ENCODE measurements at places on chromosomes 16 and 17.

DNA sequence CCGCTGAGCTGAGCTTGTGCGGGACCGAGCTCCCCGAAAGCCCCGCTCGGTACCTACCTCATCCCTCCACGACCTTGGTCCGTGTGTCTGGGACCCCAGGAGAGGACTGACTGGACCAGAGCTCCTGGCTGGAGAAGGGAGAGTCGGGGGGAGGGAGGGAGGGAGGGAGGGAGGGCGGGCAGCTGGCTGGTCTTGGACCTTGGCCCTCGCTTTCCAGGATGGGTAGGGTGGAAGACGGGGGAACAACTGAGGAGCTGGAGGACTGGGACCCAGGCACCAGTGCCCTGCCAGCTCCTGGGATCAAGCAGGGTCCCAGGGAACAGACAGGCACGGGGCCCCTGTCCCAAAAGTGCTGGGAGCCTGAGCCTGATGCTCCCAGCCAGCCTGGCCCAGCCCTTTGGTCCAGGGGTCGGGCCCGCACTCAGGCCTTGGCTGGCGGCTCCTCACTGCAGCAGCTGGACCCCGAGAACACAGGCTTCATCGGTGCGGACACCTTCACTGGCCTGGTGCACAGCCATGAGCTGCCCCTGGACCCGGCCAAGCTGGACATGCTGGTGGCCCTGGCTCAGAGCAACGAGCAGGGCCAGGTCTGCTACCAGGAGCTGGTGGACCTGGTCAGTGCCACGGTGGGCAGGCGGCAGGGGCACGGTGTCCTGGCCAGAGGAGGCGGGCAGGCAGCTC, 553 bp downstream of the RHBDL1 start:
- no peak for DNase-seq

DNA sequence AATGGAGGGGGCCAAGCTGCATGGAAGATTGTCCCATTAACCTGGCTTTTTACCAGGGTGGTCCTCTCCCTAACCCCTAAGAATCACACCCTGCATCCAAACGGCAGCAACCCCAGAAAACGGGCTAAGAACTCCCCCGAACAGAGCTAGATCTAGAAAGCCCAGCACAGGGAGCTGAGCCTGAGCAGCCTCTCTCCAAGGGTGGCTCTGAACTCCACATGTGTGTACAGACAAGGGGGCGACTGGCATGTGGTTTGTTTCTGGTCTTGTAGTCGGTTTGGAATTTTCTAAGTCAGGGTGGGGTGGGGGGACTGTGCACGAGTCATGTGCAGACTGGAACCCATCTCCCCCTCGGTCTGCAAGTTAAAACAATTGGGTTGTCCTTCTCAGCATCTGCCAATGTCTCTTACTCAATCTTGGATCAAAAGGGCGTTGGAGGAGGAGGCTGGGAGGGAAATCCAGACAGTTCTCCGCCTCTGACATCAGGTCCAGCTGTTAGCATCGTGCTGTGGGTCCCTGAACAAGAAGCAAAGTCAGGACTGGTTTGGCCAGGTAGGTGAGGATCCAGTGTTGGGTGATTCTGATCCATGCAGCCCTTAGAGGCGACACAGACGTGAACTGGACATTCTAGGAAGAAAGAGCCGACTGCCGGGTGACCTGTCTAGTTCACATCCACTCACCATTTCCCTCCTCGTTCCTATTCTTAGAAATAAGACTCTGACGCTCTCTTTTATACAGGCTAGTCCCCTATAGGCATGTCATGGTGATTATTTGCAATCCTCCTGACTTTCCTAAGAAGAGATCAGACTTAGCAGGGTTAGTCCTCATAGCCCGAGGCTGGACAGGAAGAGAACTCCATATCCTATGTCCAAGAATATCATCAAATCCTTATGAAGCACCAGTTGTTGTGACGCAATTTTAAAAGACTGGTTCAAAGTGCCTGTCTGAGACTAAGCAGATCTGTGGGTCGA, 381.8 kb downstream of the SOX9 start:
- DNase-seq = peak; percentile 72

- DNase-seq = no peak
These were observed 273.2 kb downstream of the MRTFB start for GRCh38 chr16:14344292-14344691.

GRCh38 chr16:525520-526180, 1.9 kb upstream of the CAPN15 start:
- DNase-seq = peak; percentile 77

Measured in fibroblast of the aortic adventitia (primary cell).